Stimulated activated CD4-positive, alpha-beta T cell treated with anti-CD3 and anti-CD28 coated beads, Interleukin-12 subunit alpha, Interleukin-12 subunit beta, amount 100 ng/mL, for 48 hours (primary cell): ENCODE measurements at places on chromosomes 6 and 20.

DNA sequence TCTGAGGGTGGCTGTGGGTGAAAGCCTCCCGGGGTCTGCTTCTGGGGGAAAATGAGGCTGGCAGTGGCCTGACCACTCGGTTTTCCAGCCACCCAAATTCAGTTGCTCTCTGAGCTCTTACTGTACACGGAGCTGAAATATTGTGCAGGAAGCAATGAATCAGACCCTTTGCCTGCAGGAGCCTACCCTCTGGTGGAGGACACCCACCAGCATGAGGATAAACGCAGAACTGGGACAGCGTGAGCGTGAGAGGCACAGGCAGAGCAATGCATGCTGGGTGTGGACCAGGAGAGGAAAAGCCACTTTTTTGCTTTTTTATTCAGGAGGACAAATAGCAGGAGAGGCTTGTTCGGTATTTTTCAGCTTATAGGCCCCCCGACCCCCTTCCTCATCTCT lies 298.0 kb downstream of the QKI start:
- no peak for DNase-seq

DNA sequence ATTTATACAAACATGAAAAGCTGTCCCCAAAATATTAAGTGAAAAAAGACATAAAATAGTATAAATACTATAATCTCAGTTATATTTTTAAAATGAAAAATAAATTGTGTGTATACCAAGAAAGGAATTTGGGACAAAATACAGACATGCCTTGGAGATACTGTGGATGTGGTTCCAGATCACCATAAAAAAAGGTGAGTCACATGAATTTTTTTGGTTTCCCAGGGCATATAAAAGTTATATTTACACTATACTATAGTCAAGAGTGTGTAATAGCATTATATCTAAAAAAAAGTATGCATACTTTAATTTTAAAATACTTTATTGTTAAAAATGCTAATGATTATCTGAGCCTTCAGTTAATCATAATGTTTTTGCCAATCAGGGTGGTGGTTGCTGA lies 17.4 kb upstream of the SDHAF4 start:
- no peak for DNase-seq

DNA sequence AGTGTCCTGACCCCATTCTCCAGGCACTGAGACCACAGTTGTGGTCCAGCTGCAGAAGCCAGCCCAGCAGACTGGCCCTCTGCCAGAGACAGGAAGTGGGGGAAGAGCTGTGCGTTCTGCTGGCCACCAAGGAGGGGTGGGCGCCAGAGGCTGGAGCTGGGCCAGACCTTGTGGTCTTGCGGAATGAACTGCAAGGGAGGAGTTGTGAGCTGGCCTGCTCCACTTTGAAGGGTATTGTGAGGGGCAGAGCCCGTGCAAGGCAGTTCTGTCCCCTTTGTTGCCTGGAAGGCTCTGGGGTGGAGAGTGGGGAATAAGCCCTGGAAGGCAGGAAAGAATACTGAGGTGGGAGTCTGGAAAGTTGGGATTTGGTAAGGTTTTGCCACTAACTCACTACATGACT lies 3.6 kb upstream of the MDFI start:
- DNase-seq: no peak

DNA sequence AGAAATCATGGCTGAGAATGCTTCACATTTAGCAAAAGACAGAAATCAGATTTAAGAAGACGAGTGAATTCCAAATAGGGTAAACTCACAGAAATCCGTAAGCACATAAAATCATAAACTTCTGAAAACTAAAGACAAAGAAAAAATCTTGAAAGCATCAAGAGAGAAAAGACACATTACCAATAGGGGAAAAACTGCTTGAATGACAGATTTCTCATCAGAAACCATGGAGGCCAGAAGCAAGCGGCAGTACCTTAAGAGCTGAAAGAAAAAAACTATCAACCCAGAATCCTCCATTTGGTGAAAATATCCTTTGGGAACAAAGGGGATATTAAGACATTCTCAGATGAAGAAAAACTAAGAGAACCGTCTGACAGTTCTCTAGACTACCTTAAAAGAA lies 66.6 kb upstream of the EMILIN3 start:
- no peak for DNase-seq

- peak; percentile 26 for DNase-seq
Measured at GRCh38 chr6:33840048-33840926, 36.5 kb upstream of the MLN start.

GRCh38 chr6:55445648-55446204 lies 118.5 kb downstream of the GFRAL start:
- no peak for DNase-seq

DNA sequence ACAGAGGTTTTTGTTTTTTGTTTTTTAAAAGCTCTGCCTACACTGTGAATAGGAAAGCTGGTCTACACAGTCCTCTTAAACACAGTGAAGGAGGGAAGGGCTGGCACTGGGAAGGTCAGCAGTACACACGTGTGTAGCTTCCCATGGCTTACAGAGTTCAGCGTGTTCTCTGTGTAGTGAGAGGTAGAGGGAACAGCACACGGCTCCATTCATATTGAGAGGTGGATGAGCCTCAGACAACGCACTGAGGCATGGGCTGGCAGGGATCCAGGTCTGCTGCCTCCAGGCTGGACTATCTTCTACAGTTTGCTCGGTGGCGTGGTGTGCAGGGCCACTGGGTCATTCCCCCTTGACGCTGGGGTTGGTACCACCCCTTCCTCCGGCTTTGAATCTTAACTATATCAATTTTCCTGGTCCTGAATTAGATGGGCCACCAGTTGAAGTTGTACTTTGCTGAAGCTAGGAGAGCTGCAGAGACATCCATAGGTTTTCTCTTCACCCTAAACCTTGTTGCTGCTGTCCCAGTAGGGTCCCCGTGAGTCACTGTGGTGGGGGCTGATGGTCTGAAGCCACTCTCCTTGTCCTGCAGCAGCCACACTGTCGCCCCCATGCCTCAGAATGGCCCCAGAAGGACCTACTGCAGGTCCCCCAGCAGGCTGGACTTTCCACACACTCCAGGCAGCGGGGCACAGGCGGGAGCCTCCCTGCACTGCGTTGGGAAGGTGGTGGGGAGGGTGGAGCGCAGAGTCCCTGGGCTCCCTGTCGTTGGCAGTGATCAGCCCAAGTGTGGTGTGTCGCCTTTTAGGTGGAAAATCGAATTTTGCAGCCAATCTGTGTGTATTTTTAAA lies 2.0 kb downstream of the ARFGAP1 start:
- no peak for DNase-seq

GRCh38 chr20:4546786-4547185 lies 174.9 kb upstream of the PRND start:
- DNase-seq: no peak

DNA sequence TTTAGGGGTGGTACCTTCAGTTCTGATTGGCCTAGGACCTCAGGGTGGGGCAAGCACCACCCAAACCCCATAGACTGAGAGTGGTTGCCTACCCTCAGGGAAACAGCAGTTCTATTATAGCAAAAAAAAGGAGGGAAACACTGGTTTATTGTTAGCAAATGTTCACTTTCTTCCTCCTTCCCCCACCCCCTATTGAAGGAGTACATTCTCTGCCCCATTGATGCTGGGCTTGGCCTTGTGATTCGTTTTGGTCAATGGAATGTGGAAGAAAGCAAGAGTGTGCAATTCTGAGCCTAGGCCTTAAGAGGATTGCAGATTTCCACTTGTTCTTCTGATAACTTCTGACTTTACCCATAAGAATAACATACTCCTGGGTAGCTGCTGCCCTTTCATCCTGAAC lies 255.8 kb downstream of the NFATC2 start:
- DNase-seq: no peak

DNA sequence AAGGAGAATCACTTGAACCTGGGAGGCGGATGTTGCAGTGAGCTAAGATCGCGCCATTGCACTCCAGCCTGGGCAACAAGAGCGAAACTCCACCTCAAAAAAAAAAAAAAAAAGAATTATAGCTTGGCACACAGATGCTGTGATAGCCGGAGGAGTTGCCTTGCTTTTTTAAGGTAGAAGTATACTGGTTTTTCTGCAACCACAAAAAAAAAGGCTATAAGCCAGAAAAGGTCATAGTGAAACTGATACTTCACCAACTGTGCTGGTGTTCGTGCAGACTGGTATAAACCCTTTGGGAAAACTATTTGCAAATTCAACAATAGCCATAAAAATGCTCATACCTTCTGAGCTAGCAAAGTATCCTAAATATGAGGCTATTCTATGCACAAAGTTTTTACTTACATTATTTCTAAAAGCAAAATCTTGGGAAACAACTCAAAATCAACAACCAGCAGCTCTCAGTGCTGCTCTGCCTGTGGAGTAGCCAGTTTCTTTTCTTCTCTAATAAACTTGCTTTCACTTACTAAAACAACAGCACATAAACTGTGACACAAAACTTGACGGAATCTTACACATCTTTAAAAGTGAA lies 44.0 kb downstream of the B4GALT5 start:
- no peak for DNase-seq

- no peak for DNase-seq
Measured at GRCh38 chr6:104955491-104955890, 1.4 kb upstream of the LIN28B start.

GRCh38 chr6:137001977-137002302 lies 42.8 kb downstream of the IL20RA start:
- DNase-seq: no peak

GRCh38 chr20:39534846-39535245 lies 572.7 kb downstream of the DHX35 start:
- no peak for DNase-seq

GRCh38 chr6:31963921-31964320 lies 4.9 kb downstream of the SKIC2 start:
- DNase-seq: no peak

DNA sequence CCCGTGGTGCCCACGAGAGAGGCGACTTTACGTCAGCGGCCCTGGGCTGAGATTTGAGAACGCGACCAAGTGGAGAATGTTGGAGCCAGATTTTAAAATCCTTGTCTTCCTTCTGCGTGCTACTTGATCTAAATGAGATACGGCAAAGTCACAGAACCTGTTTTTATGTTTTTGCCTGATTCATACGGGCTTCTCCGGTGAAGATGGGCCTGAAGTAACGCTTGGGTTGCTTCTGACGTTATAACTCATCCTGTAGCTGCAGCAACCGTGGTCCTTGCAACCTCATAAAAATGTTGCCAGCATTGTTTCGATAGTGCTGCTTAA lies 462 bp upstream of the SLC35B3 start:
- no peak for DNase-seq

- DNase-seq: peak; percentile 12
Measured at GRCh38 chr6:33248643-33248931, 23.1 kb downstream of the VPS52 start.

GRCh38 chr20:13059398-13060136 lies 50.8 kb downstream of the SPTLC3 start:
- DNase-seq: no peak

DNA sequence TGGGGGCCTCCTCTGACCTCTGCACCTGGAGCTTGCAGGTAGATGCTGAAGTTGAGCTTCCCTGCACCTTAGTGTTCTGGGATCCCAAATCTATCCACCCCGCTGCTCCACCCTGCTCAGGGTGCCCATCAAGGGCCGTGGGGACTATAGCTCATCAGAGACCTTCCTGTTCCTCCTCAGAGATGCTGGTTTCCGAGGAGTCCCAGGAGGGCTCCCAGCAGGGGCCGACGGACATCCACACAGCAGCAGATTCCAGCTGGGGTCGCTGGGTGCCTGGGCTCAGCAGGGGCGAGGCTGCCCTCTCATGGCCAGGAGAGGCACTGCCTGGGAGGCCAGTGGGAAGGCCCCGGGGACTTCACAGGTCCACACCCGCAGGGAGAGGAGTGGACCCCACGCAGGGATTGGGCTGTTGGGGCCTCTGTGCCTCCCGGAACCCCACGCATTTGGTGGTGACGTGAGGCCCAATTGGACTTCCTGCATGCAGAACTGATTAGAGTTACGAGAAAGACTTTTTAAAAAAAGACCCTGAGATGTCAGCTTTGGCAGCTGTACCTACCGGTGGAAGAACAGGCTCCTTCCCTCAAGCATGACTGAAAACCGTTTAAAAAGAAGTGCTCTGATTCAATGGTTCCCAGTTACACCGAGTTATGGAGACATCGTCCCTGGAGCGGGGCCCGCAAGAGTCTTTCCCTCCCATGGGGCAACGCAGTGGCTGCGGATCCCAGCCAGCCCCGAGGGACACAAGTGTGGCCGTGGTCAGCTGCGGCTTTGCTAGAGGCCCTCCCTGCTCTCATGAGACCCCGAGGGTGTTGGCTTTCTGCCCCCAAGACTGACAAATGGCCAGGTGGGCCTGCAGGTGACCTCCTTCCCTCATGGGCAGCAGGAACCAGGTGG lies 25.3 kb upstream of the SLCO4A1 start:
- DNase-seq: no peak

DNA sequence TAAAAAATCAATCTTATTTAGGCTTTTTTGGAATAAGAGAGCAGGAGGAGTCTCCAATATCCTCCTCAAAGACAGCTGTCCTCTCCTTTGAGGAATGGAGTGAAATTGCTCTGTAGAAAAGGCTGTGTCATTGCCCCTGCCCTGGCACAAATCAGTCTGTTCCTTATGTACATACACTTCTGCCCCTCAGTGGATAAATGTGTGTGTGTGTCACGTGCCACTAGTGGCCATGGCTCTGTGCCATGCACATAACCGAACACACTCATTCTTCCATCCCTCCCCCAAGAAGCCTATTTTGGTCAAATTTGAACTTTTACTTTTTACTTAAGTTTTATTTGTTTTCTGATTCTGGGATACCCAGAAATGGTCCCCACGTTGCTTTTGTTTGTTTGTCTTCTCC lies 49.2 kb downstream of the ANKS1A start:
- DNase-seq: no peak

- no peak for DNase-seq
Measured at GRCh38 chr6:138504764-138505689, 5.7 kb upstream of the NHSL1 start.

DNA sequence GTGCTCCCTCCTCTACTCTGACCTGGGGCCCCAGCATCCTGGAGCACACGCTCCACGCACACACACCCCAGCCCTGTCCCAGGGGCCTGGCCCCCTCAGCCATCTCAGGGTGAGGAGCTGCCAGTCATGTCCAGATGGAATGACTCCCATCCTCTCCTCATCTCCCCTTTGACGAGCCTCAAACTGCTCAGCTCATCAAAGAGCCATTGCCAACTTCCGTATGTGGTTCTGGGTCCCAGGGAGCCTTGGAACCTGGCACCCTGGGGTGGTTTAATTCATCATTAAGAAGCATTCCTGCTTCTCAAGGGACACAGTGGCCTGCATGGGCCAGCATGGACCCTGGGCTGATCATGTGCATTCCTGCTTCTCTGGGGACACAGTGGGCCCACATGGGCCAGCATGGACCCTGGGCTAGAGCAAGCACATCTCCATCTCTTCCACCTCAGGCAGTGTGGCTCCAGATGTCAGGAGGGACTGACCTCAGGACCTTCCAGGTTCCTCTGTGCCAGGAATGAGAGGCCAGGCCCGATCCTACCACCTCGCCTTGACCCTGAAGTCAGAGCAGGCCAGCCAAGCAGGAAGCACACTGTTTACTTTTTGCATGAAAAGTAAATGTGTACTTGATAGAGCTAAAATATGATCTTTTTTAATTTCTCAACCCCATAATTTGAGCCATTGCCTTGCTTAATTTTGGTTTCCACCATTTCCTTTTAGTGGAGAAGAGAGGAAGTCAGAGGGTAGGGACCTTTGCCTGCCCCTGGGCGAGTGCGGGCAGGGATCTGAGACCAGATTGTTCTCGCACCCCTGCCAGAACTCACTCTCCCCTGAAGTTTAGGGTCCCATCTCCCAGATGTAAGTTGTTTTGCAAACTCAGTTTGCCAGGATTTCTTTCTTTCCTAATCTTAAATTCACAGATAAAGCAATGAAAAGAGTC lies 26.1 kb downstream of the SPATA2 start:
- DNase-seq: no peak

GRCh38 chr6:6858533-6858982 lies 249.2 kb upstream of the RREB1 start:
- no peak for DNase-seq

- no peak for DNase-seq
Measured at GRCh38 chr6:69489970-69490369, 306.8 kb downstream of the LMBRD1 start.
